MCF 10A (cell line): ENCODE measurements at places on chromosomes 12 and 14. TPM values are rescaled to one million over a fixed set of nuclear protein-coding genes. Genes with fewer than 3 reads are reported as not detected.
A peak's percentile ranks its signal among the peaks of the same experiment; 100 is the strongest.

STON2 gene
- total RNA-seq = 20.9 and 23.5 TPM in 2 replicates

- H3K4me1 ChIP-seq = no peaks in the 10 kb centered on the region
- no peaks in the 10 kb centered on the region for H3K36me3 ChIP-seq
- DNase-seq = no peak
- H3K27ac ChIP-seq = no peak overlapping the region
Observed at GRCh38 chr12:105860561-105861207, 278.1 kb downstream of the NUAK1 start.

GPX2 gene
- total RNA-seq = not detected in 2 replicates

DNA sequence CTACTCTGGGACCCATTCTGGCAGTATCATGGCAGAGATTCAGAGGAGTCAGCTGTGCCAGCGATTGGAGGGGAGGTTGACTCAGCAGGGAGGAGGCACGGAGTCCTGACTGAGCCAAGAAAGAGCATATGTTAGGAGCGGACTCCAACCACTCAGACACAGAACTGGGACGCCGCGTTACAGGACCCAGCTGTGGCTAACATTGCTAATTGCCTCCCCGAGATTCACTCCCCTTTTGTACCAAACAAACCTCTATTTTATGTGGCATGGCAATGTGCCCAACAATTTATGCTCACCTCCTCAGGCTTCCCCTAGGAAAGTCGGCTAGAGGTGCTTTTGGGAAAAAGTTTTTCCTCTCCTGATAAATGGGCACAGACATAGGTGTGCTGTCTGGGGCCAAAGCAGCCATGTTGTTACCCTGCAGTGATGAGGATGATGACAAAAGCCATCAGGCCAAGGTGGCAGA, 15.2 kb upstream of the CLIP1 start:
- H3K36me3 ChIP-seq = peaks cover 8% of the 10 kb centered on the region
- no peak overlapping the region for H3K27ac ChIP-seq

DNA sequence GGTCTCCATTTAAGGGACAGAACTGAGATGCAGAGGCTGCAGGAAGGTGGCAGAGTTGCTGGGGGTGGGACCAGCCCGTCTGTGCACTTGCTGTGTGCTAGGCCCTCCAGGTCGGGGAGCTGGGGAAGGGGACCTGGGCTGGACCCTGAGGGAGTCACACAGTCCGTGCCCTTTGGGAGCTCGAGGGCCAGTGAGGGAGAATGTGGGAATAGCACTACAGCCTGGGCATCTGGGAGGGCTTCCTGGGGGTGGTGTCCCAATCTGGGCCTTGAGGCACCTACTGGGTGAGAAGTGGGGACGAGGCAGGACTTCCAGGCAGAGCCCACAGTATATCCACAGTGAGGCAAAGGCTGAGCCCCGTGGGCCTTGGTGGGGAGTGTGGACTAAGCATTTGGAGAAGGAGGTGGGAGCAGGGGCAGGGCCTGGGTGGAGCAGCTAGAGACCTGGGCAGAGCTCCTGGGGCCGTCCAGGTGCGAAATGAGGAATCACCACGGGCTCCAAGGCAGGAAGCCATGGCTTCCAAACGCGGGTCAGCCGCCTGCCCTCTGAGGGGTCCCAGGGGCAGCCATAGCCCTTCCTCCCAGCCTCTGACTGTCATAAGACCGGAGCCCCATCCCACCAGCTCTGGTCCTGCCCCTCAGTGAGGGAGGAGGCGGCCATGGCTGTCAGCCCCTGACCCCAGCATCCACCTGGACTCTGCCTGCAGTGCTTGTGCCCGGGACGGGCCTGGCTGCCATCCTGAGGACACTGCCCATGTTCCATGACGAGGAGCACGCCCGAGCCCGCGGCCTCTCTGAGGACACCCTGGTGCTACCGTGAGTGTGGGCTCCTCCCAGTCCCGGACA, 6.6 kb downstream of the ASPG start:
- H3K4me1 ChIP-seq = no peaks in the 10 kb centered on the region
- DNase-seq = no peak
- no peaks in the 10 kb centered on the region for H3K27me3 ChIP-seq

- H3K4me3 ChIP-seq = peak overlapping the region; percentile 7
- DNase-seq = peak; percentile 49
- no peaks in the 10 kb centered on the region for H3K27me3 ChIP-seq
Observed at GRCh38 chr14:70919774-70920173, 12.5 kb downstream of the PCNX1 start.

GRCh38 chr12:95614390-95614982, 63.2 kb upstream of the USP44 start:
- DNase-seq = no peak
- H3K4me3 ChIP-seq = no peak overlapping the region
- peaks cover 7% of the 10 kb centered on the region for H3K4me1 ChIP-seq
- no peaks in the 10 kb centered on the region for H3K36me3 ChIP-seq
- no peak overlapping the region for H3K27ac ChIP-seq

- H3K27me3 ChIP-seq = no peaks in the 10 kb centered on the region
- H3K4me1 ChIP-seq = peaks cover 10% of the 10 kb centered on the region
- H3K27ac ChIP-seq = no peak overlapping the region
- no peak overlapping the region for H3K4me3 ChIP-seq
- no peak for DNase-seq
Observed at GRCh38 chr14:91723501-91723900, 8.4 kb downstream of the CATSPERB start.

GRCh38 chr12:29707846-29708245, 75.9 kb downstream of the TMTC1 start:
- H3K27me3 ChIP-seq = no peaks in the 10 kb centered on the region
- peak overlapping the region; percentile 73 for H3K27ac ChIP-seq

CACNA2D4 gene
- total RNA-seq = not detected in 2 replicates

CELA1 gene
- total RNA-seq = not detected in 2 replicates

GRCh38 chr14:94181835-94182234, 7.7 kb downstream of the PPP4R4 start:
- H3K36me3 ChIP-seq = no peaks in the 10 kb centered on the region
- H3K27ac ChIP-seq = no peak overlapping the region
- H3K4me1 ChIP-seq = peaks cover 15% of the 10 kb centered on the region
- no peak for DNase-seq

DNA sequence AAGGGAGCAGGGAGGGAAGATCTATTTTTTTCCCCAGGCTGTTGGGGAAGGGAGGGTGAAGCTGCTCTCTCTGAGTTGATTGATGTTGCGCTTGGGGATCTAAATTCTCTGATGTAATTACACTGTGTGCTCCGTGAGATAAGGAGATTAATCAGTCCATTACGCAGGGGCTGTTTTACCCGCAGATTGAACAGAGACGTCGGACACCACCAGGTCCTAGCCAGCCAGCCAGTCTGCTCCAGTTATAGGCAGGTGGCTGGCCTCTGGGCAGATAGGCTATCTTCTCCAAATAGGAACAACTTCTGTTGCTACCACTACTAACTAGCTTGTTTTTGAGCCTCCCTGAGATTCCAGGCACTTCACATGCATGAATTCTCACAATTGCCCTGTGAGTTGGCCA, 91.1 kb downstream of the SRRM4 start:
- H3K27me3 ChIP-seq = no peaks in the 10 kb centered on the region
- no peak overlapping the region for H3K4me3 ChIP-seq
- H3K27ac ChIP-seq = no peak overlapping the region
- no peaks in the 10 kb centered on the region for H3K4me1 ChIP-seq
- no peaks in the 10 kb centered on the region for H3K36me3 ChIP-seq
- no peak for DNase-seq

- no peaks in the 10 kb centered on the region for H3K27me3 ChIP-seq
- no peak overlapping the region for H3K27ac ChIP-seq
- no peak overlapping the region for H3K4me3 ChIP-seq
- H3K36me3 ChIP-seq = peaks cover 29% of the 10 kb centered on the region
- DNase-seq = no peak
Observed at GRCh38 chr12:11853126-11853525, 203.7 kb downstream of the ETV6 start.

DNA sequence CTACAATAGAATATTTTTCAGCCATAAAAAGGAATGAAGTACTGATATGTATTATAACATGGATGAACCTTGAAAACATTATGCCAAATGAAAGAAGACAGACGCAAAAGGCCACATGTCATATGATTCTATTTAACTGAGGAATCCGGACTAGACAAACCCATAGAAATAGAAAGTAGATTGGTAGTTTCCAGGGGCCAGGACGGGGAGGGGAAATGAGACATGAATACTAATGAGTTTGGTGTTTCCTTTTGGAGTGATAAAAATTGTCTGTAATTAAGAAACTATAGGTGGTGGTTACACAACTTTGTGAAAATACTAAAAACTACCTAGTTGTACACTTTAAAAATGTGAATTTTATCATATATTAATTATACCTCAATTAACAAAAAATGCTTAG, 247.6 kb downstream of the BCAT1 start:
- H3K27ac ChIP-seq = no peak overlapping the region
- no peaks in the 10 kb centered on the region for H3K36me3 ChIP-seq
- no peak for DNase-seq
- H3K4me1 ChIP-seq = peaks cover 6% of the 10 kb centered on the region
- no peak overlapping the region for H3K4me3 ChIP-seq
- no peaks in the 10 kb centered on the region for H3K27me3 ChIP-seq

NRIP2 gene
- total RNA-seq = not detected in 2 replicates

GRCh38 chr14:96126339-96126782, 78.3 kb upstream of the BDKRB2 start:
- H3K27me3 ChIP-seq = no peaks in the 10 kb centered on the region
- H3K27ac ChIP-seq = no peak overlapping the region
- DNase-seq = no peak
- peaks cover 13% of the 10 kb centered on the region for H3K4me1 ChIP-seq
- H3K36me3 ChIP-seq = no peaks in the 10 kb centered on the region
- H3K4me3 ChIP-seq = no peak overlapping the region

DCAF4 gene
- 27.9 and 39.4 TPM in 2 replicates for total RNA-seq

DNA sequence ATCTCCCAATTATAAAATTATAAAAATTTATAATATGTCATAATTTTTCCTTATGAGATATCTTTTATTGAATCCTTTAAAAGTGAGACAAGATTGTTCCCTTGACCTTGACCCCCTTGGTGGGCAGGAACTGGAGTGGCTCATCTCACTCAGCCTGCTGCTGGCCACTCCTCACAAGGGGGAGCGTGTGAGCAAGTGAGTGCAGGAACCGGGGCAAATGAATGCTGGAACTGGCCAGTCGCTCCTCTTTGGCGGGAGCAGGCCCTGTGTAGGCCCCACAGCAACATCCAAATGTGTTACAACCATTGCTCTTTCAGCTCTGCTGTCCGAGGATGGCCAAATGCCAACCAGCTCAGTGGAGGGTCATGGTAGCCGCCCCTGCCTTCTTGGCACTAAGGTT, 178.8 kb downstream of the ETNK1 start:
- no peaks in the 10 kb centered on the region for H3K27me3 ChIP-seq
- no peaks in the 10 kb centered on the region for H3K4me1 ChIP-seq
- H3K27ac ChIP-seq = no peak overlapping the region
- no peak overlapping the region for H3K4me3 ChIP-seq
- H3K36me3 ChIP-seq = no peaks in the 10 kb centered on the region
- DNase-seq = no peak

DNA sequence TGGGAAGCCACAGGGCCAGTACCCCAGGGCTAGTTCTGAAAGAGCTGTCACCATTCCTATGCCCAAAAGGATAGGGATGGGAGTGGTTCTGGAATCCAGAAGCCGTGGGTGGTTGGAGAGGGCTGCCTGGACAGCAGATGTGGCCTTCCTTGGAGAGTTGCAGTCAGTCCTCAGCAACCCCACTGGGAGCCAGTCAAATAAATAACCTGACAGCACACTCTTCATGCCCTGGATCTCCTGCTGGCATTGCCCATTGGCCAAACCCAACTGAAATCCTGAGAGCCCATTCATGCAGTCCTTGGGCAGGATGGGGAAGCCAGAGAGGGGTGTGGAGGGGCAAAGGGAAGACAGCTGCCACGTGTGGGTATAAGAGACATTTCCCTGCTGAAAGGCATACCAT, 128.2 kb downstream of the PTPN11 start:
- no peak for DNase-seq
- no peak overlapping the region for H3K27ac ChIP-seq
- H3K36me3 ChIP-seq = no peaks in the 10 kb centered on the region
- peaks cover 31% of the 10 kb centered on the region for H3K27me3 ChIP-seq
- H3K4me3 ChIP-seq = no peak overlapping the region
- H3K4me1 ChIP-seq = no peaks in the 10 kb centered on the region

PLEKHG7 gene
- not detected in 2 replicates for total RNA-seq

GRCh38 chr14:85565862-85566296, 35.9 kb downstream of the FLRT2 start:
- DNase-seq = peak; percentile 86
- peaks cover 34% of the 10 kb centered on the region for H3K36me3 ChIP-seq
- peaks cover 18% of the 10 kb centered on the region for H3K4me1 ChIP-seq
- H3K27ac ChIP-seq = peak overlapping the region; percentile 94

TESPA1 gene
- not detected in 2 replicates for total RNA-seq

DNA sequence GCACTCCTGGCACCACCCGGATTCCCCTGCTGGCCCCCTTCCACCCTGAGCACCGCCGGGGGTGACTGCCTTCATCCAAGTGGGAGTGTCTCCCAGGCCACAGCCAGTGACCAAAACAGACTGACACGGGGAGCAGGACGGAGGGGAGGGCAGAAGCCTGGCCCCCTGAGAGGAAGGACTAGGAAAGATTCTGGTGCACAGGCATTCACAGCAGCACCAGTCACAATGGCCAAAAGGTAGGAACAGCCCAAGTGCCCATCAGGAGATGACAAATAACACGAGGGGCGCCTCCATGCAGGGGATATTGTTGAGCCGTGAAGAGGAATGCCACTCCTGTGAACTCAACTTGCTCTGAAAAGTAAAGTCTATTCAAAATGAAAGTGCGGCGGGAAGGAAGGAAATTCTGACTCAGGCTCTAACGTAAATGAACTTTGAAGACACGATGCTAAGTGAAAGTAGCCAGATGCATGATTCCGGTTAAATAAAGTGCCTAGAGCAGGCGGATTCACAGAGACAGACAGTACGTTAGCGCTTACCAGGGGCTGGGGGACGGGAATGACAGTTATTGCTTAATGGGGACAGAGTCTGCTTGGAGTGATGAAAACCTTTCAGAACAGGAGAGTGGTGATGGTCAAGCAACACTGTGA, 146.1 kb upstream of the NCOR2 start:
- no peak overlapping the region for H3K27ac ChIP-seq
- no peak for DNase-seq
- peaks cover 13% of the 10 kb centered on the region for H3K4me1 ChIP-seq
- no peaks in the 10 kb centered on the region for H3K27me3 ChIP-seq

- no peak overlapping the region for H3K27ac ChIP-seq
- peaks cover 64% of the 10 kb centered on the region for H3K27me3 ChIP-seq
- no peak overlapping the region for H3K4me3 ChIP-seq
- peak; percentile 72 for DNase-seq
Observed at GRCh38 chr14:77133720-77134338, 7.8 kb downstream of the ZDHHC22 start.

DNA sequence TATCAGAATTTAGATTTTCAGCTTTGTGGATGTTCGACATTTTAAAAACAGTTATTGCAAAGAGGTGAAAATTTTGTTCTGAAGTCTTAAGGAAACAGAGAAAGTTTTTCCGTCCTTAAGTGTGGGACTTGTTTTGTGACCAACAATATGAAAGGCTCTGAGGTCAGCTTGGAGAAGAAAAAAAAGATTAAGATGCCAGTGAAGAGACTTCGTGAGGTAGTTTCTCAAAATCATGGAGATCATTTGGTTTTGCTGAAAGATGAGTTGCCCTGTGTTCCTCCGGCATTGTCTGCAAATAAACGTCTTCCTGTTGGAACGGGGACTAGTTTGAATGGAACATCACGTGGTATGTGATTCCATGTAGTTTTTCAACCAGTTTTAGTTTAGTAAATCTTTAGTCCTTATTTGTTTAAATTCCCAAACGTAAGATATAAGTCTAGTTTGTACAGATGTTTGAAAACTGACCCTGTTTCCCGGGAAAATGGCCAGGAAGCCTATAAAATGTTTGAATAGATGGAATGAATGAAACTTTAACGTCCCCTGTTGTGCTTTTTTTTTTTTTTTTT, 682 bp downstream of the KIAA0586 start:
- H3K27ac ChIP-seq = peak overlapping the region; percentile 96

GRCh38 chr12:54148560-54149429, 40.0 kb downstream of the SMUG1 start:
- H3K4me3 ChIP-seq = no peak overlapping the region
- no peak overlapping the region for H3K27ac ChIP-seq
- DNase-seq = no peak
- no peaks in the 10 kb centered on the region for H3K4me1 ChIP-seq
- H3K36me3 ChIP-seq = peaks cover 12% of the 10 kb centered on the region
